ENCODE measurements at places on chromosomes 2 and 18. TPM values are rescaled to one million over a fixed set of nuclear protein-coding genes. Genes with fewer than 3 reads are reported as not detected.

The KCNF1 gene
- 43.9 TPM for total RNA-seq

The BCL11A gene
- total RNA-seq: not detected

The FNDC4 gene
- 4.1 TPM for total RNA-seq

The IL1B gene
- total RNA-seq: 0.33 TPM

The IHH gene
- total RNA-seq: 0.47 TPM

The PARD6G gene
- total RNA-seq: 3.4 TPM

The DES gene
- 0.18 TPM for total RNA-seq

The CCDC68 gene
- 5.2 TPM for total RNA-seq

The TBR1 gene
- total RNA-seq: not detected

The STK16 gene
- 23.4 TPM for total RNA-seq

The OSBPL6 gene
- total RNA-seq: 7.2 TPM

The TXNL1 gene
- total RNA-seq: 60.1 TPM

The UGT1A4 gene
- total RNA-seq: not detected

The ITGB1BP1 gene
- 155 TPM for total RNA-seq

The MSTN gene
- not detected for total RNA-seq

The PNKD gene
- total RNA-seq: 64.1 TPM

The REG1A gene
- total RNA-seq: not detected

The EMILIN1 gene
- 0.64 TPM for total RNA-seq

The UGT1A10 gene
- total RNA-seq: 0.18 TPM

The STK39 gene
- total RNA-seq: 18.5 TPM

Measured in A549 treated with ZK216348 at 1 μM for 4 hours (cell line).